ENCODE measurements at places on chromosomes 1 and 21. TPM values are rescaled to one million over a fixed set of nuclear protein-coding genes. Genes with fewer than 3 reads are reported as not detected.

The ZBTB17 gene
- total RNA-seq: 26.5 TPM

The ABCA4 gene
- not detected for total RNA-seq

The OR6N1 gene
- not detected for total RNA-seq

The TNNT2 gene
- not detected for total RNA-seq

The OR2L2 gene
- total RNA-seq: not detected

The DCDC2B gene
- total RNA-seq: not detected

The UCK2 gene
- total RNA-seq: 109 TPM

The CA6 gene
- total RNA-seq: not detected

The TAS1R1 gene
- total RNA-seq: not detected

The UBASH3A gene
- not detected for total RNA-seq

The LCE3E gene
- total RNA-seq: not detected

The SPRR2B gene
- total RNA-seq: not detected

The NEXN gene
- total RNA-seq: 1.8 TPM

The CGN gene
- total RNA-seq: 0.61 TPM

The CCT8 gene
- total RNA-seq: 246 TPM

The LCE3D gene
- not detected for total RNA-seq

The ADAMTS1 gene
- 62.5 TPM for total RNA-seq

The VANGL2 gene
- total RNA-seq: not detected

The CALML6 gene
- total RNA-seq: not detected

The CD84 gene
- not detected for total RNA-seq

The HSPB7 gene
- not detected for total RNA-seq

The DNAI4 gene
- total RNA-seq: 6.5 TPM

The LINGO4 gene
- not detected for total RNA-seq

The FCRL1 gene
- not detected for total RNA-seq

The C1orf159 gene
- total RNA-seq: 19.1 TPM

The DSTYK gene
- 7.2 TPM for total RNA-seq

The SPATC1L gene
- total RNA-seq: 3.8 TPM

Measured in Caki2 (cell line).